ENCODE measurements at places on chromosomes 11 and 22.

GRCh38 chr11:67315325-67315909 is 12.1 kb downstream of the SSH3 start:
- DNase-seq = no peak

DNA sequence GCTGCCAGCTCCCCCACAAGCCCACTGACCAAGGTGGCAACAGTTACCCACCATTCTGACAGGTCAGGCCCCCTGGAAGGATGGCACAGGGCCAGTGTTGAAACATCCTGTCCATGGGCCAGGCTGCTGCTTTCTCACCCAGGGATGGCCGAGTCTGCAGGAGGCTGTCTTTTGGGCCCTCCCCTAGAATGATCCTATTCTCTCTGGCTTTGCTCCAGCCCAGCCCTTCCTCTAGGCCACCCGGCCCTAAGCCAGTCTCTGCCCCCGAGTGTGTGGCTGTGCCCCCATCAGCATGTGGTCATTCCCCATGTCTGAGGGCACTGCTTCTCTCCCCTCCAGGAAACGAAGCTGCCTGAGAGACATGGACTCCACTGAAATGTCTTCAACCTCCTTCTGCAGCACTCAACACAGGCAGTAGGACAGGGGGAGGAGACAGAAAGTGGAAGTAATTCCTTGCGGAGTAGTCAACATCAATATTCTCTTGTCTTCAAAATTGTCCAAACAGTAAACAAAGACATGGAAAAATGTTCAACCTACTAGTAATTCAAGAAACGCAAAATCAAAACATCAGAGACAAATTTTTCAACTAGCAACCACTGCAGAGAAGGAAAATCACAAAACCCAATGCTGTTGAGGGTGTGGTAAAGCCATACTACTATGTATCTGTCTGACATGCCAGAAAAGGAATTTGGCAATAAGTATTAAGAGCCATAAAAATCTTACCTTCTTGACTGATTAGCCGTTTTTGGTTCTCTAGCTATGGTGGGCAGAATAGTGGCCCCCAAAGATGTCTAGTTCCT is 5.1 kb upstream of the SCARF2 start:
- DNase-seq = no peak

GRCh38 chr11:73249853-73250783 is 22.0 kb upstream of the P2RY6 start:
- DNase-seq = no peak

- no peak for DNase-seq
Measured at GRCh38 chr22:24157822-24158135, 23.5 kb upstream of the SUSD2 start.

GRCh38 chr22:38953091-38953490 is 4.3 kb upstream of the APOBEC3A start:
- DNase-seq = no peak

DNA sequence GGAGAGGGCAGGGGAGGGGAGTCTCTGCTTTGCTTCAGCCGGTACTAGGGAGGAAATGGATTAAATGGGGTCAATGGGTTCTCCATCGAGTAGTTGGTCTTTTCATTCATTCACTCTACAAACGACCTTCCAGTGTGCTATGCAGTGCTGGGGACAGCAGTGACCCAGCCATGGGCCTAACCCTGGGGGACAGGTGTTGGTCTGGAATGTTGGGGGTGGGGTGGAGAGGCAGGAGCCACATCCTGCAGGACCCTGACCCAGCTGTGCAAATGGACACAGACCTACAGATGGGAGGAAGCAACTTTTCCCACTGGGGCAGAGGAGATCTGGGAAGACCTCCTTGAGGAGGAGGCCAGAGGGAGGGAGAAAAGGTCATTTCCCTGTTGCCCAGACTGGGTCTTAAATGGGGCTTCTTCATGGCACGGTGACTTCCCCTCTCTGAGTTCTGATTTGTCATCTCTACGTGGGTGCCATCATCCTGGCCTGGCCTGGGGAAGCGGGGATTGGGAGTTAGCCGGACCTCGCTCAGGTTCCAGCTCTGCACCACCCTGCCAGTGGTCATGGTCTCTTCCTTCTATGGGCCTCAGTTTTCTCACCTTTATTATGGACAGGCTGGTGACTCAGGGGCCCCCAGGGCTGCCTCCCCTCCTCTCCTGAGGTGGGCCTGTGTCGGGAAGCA is 2.0 kb downstream of the CYTH4 start:
- DNase-seq = no peak

- no peak for DNase-seq
Measured at GRCh38 chr22:22406445-22407027, 102.0 kb downstream of the ZNF280B start.

- DNase-seq = no peak
Measured at GRCh38 chr11:43396617-43397016, 37.9 kb downstream of the TTC17 start.

DNA sequence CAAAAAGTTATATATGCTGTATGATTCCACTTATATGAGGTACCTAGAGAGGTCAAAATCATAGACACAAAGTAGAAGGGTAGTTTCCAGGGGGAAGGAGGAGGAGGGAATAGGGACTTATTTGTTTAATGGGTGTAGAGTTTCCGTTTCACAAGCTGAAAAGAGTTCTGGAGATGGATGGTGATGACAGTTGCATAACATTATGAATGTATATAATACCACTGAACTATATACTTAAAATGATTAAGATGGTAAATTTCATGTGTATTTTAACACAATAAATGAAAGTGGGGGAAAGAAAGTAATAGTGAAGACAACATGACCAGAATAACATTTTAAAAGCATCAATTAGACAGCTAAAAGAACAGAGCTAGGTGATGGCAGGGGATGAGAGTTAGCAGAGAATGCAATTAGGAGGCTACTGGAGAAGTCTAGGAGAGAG is 51.2 kb downstream of the MRTFA start:
- DNase-seq = no peak

DNA sequence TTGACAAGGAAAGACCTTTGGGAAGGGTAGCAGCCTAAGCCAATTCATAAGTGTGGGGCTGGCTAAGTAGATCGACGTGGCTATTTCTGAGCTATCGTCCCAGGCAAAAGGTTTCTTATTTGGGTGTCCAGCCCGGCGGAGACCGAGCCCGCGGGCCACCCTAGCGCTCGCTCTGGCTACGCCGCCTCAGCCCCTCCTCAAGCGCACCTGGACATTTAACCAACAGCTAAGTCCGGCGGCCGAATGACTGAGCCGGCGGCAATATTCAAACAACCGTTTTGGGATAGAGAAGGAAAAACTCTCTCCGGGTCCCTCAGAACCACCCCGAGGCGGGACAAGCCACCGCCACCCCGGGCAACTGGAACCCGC is 457 bp downstream of the RNF141 start:
- no peak for DNase-seq

- no peak for DNase-seq
Measured at GRCh38 chr22:22878801-22879674, 8.6 kb upstream of the IGLL5 start.

DNA sequence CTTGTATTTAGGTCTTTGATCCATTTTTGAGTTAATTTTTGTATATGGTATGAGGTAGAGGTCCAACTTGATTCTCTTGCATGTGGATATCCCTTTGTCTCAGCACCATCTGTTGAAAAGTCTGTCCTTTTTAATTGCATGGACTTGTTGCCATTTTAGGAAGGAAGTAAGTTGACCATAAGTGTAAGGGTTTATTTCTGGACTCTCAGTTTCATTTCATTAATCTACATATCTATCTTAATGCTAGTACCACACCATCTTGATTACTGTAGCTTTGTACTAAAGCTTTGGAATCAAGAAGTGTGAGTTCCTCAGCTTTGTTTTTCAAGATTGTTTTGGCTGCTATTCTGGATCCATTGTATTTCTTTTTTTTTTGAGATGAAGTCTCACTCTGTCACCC is 31.4 kb downstream of the CBL start:
- DNase-seq = no peak

DNA sequence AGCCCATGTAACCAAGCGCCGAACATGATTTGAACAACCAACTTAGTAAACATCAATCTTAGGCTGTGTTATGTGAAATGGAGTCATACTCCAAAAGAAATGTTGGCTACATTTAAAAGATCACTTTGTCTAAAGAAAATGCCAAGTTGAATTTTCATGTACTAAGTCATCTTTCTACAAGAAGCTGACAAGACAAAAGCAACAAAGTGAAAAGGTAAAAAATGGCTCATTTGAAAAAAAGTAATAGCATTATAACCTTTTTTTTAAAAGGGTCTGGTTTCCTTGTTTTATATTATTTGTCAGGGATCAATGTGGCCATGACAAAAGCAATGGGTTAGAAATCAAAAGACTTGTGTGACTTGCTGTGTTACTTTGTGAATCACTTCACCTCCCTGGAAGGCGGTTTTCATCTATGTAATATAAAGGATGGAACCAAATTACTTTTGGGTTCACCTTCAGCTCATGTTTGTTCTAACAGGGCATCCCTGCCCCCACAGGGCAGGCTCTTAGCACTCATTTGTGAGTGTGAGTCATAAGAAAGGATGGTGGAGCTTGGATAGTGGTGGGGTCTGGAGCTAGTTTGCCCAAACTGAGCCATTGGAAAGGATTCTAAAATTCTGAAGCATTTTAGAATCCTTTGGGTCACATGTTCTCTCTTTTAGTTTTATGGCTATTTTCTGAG is 131.9 kb upstream of the MTMR2 start:
- no peak for DNase-seq

DNA sequence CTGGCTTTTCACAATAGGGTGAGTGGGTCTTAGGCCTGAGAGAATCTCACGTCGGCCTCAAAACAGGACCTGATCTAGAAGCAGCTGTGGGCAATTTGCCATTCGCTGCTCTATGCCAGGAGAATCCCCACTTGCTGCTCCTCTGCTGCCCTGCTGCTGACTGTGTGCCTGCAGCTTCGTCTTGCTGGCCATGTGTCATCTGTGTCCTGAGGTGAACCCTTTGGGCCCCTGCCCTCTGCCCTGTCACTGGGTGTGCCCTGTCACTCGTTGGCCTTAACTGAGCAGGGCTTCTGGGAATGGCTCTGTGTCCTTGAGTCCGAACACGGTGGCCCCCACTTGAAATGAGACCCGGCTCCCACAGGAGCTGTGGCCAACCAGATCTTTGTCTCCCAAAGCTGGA is 6.2 kb downstream of the NAA40 start:
- no peak for DNase-seq

- no peak for DNase-seq
Measured at GRCh38 chr11:100592619-100593260, 94.3 kb upstream of the ARHGAP42 start.

GRCh38 chr11:35243774-35244173 is 104.8 kb downstream of the CD44 start:
- DNase-seq = no peak

DNA sequence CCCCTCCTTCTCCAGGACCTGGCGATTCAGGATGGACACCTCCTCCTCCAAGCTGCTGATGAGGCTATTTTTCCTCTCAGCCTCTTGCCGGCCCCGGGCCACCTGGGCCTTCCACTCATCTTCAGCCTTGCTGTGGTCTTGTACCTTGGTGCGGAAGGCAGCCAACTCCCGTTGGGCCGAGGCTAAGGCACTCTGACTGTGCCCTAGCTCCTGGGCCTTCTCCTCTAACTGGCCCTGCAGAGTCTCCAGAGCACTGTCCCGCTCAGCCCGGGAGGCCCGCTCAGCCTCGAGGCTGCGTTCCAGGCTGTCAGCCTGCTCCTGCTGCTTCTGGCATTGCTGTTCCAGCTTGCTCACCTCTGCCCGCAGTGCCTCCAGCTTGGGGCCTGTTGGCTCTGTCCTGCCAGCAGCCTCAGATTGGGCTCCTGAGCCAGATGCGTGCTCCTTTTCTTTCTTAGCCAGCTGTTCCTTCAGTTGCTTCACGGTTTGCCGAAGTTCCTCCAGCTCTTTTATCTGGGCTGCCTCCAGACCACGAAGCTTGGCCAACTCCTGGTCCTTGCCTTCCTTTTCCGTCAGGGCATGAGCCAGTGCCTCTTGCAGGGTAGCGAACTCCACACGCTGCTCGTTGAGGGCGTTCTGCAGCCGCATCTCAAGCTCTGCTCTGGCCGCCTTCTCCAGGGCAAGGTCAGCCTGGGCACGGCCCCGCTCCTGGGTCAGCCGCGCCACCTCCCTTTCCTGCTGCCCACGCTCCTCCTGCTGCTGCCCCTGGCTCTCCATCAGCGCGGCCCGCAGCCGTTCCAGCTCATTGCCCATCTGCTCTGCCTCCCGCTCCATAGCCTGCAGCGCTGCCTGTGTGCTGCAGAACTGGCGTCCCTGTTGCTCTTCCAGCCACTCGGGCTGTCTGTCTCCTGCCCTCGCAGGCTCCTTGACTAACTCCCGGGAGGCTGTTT is 15.3 kb downstream of the IL18BP start:
- no peak for DNase-seq

- DNase-seq = no peak
Measured at GRCh38 chr22:19477321-19478044, 1.5 kb downstream of the UFD1 start.

DNA sequence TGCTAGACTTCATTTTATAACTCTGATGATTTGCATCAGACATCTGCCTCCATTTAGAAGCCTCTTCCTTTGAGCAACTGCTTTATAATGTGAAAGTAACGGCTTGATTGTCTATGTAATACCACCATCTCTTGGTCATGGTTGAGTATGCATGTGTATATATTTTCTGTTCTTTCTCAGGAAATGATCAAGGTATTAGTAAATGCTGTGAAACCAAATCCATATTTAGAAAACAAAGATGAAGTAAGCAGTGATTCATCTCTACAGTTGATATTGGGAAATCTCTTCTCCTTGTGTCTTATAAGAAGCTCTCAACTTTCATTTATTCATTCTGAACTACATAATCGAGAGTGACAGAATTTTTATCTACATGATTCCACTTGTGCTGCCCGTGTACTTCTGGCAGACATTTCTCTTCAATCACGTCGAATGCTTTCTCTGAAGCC is 104.6 kb upstream of the ANO3 start:
- DNase-seq = no peak

DNA sequence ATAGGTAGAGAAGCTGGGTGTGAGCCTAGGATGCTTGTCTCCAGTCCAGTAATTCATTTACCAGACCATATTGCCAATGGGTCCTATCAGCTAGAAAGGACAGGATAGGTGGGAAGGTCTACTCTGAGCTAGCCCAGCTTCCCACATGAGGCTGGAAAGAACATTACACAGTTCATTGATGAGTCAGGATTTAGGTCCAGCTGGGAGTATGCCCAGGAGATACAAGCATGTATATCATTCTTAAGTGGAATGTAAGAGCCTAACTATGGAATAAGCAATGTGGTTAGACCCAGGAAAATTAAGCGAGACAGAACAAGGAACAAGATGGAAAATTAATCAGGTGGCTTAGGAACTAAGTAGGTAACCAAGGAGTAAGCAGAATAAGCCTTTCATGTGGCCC is 59.0 kb upstream of the TBCEL start:
- DNase-seq = no peak

GRCh38 chr11:34625576-34625975 is 4.7 kb downstream of the EHF start:
- no peak for DNase-seq

DNA sequence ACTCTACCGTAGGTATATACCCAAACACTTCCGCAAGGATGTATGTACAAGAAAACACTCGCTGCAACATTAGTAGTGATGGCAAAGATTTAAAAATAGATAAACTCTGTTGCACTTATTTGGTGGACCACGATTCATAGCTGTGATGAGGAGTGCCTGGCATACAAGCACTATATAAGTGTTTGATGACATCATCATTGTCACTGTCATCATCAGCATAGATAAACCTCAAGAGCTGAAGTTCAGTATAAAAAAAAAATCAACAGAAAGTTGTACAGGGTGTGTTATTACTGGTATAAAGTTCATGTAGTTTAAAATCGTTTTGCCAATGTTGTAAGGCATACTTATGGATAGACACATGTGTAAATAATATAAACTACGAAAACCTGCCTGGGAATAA is 24.0 kb upstream of the NUP50 start:
- DNase-seq = no peak

All from stimulated activated CD8-positive, alpha-beta memory T cell treated with anti-CD3 and anti-CD28 coated beads, Interleukin-7, amount 100 ng/mL, for 48 hours (primary cell).